ENCODE measurements at places on chromosomes 11 and 22. TPM values are rescaled to one million over a fixed set of nuclear protein-coding genes. Genes with fewer than 3 reads are reported as not detected.

OR51G2 gene
- total RNA-seq: not detected

GPHA2 gene
- not detected for total RNA-seq

LRRC56 gene
- 3.5 TPM for total RNA-seq

GRCh38 chr11:65381716-65382032, 772 bp downstream of the SLC25A45 start:
- DNase-seq: no peak

DNA sequence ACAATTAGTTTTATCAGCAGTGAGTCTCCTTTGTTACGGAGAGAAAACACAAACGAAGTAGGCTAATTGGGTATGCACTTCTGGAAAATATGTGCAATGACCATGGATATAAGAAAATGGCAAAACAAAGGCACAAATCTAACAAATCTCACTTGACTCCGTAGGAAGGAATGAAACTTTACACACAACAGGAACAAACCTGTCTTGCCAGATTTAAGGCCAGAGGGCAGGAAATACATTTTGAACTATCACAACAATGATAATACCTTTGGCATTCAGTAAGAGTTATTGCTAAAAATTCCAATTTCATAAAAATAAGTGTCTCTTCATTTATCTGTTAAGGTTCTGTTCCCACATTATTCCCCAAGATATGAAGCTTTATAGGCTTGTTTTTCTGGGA, 36.6 kb downstream of the SLC25A17 start:
- no peak for DNase-seq

GRCh38 chr22:41468381-41469217, at the start of the genes ACO2 and PHF5A:
ACO2 (plus strand) TSS chr22:41469117; CDS start chr22:41469147, 30 bp downstream.
PHF5A (minus strand) TSS chr22:41468692; CDS start chr22:41468653, 39 bp downstream.
- peak; percentile 98 for DNase-seq

DNA sequence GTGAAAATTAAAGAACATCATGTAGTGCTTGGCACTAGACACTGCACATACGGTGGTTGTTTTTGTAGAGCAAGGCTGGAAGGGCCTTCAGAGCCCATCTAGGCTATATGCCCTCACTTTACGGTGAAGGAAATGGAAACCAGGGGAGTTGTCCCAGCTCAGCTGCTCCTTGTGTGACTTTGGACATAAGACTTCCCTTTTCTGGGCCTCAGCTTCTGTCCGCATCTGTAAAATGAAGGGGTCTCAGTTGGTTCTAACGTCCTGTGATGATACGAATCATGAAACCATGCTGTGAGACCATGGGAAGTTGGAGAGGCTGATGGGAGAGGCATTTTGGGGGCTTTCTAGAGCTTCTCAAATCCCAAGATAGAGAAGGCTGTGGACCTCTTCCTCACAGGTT, 4.7 kb downstream of the KCNE3 start:
- DNase-seq: no peak

DNA sequence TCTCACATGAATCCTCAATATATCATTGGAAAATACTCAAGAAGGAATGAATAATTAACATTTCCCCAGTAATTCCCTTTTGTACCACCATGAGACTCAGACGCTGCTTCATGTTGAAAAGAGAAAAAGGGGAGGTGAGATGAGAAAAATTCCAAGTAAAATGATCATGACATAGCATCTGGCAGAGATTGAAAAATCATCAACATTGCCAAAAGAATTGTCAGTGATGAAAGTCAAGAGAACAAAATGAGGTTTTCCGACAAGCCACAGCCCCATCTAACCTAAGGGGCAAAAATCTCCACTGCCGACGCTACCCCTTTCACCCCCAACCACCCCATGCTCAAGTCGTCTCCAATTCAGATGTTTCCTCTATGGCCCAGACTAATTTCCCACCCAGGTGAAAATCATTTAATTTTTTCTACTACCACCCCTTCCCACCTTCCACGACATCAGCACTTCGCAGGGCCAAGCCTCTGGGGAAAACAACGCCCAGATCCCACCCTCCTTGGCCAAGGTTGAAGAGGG, 1.2 kb downstream of the RAB6A start:
- DNase-seq: no peak

DNA sequence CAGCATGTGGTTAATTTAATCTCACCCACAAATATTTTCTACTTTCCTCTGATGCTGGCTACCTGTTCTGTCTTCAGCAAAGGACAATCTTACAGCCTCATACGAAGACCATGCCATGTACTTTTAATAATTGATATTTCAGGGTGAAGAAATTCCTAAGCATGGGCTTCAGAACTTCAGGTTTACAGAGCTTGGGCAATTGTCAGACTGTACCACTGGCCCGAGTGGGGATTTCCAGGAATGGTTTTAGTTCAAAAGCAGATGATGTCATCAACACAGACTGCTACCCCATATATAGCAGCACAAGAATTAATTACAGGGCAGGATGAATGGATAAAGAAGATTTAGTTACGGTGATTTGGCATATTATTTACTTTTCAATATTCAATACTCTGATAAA, 171.8 kb downstream of the ETS1 start:
- no peak for DNase-seq

DNA sequence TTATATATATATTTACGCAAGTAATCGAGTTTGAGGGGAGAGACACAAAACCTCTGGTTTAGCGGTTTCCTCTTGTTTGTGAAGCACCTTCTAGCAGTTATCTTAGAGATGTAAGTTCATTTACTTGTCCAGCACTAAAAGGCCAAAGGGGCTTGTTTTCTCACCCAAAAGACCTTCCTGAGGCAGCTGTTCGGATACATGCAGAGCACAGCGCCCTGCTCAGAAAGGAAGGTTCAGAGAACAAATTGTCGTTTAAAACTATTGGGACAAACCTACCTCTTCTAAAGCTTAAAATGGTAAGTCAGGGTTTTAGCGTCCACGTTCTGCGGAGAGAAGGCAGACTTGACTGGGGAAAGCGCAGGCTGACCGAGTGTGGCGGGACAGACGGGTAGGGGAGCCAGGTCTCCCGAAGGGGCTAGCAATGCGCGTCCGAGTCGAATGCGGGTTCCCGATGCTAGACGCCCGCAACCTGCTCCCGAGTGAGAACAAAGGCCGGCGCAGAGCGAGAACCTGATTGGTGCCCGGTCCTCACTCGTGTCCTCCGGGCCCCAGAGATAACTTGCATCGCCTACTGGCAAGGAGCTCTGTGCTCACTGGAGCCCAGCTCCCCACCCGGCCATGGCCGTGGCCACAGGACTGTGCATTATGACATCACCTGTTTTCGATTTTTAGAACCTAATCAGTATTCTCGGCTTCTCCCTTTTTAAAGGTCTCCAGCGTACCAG, 1.0 kb upstream of the SESN3 start:
- DNase-seq: peak; percentile 89

- DNase-seq: no peak
These were observed 177.5 kb upstream of the TMEM45B start for GRCh38 chr11:129637983-129638776.

- DNase-seq: no peak
These were observed 36.2 kb downstream of the LIF start for GRCh38 chr22:30210235-30210909.

- no peak for DNase-seq
These were observed 290.3 kb upstream of the API5 start for GRCh38 chr11:43021466-43021865.

DNA sequence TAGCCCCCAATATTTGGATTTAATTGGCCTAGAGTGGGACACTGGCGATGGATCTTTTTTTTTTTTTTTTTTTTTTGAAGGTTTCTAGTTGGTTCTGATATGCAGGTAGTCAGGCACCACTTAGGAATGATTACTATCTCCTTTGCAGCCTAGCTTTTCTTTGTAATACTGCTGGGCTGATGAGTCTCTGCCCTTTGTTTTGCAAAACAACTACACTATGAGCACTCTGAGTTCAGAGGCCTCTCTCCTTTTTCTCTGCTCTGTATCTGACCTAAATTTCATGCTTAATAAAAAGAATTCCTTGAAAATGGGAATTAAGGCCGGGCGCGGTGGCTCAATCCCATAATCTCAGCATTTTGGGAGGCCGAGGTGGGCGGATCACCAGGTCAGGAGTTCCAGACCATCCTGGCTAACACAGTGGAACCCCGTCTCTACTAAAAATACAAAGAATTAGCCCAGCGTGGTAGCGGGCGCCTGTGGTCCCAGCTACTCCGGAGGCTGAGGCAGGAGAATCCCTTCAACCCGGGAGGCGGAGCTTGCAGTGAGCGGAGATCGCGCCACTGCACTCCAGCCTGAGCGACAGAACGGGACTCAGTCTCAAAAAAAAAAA, 1312.3 kb downstream of the FAM181B start:
- no peak for DNase-seq

- DNase-seq: peak; percentile 31
These were observed 2.3 kb downstream of the SHANK3 start for GRCh38 chr22:50674606-50675552.

- DNase-seq: no peak
These were observed 40.6 kb upstream of the RCN1 start for GRCh38 chr11:32050264-32050663.

DNA sequence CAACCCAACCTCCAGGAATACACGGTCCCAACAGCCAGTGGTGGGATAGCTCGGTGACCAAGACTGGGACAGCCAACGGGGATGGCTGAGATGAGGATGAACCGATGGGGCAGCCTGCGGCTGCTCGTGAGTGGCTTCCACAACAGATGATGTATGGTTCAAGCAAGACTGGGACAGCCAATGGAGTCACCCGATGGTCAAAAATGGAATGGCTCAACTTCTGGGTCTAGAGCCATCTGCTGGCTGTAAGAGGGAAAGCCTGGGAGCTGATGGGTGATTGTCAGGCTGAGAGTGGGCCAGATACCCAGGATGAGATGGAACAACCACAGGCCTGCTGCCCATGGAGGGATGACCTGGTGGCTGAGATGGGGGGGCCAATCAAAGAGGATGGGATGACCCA, 35.5 kb downstream of the SYT7 start:
- DNase-seq: peak; percentile 15

DNA sequence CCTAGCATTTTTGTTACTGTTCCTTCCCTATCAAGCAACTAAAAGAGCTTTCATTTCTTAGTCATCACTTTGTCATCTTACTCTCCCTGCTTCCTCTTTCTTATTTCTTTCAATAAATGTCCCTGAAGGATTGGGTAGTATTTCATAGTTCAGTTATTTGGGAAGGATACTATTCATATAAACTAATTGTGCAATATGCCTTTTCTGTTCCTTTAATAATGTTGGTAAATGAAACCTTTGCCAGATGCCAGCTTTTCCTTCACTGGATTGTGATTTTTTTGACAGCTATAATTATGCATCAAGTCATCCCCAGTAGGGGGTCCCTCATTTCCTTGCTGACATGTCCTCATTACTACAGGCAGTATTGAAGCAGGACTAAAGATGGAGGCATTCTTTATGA, 101.7 kb downstream of the ATM start:
- no peak for DNase-seq
